ENCODE measurements at places on chromosomes 4 and X.

DNA sequence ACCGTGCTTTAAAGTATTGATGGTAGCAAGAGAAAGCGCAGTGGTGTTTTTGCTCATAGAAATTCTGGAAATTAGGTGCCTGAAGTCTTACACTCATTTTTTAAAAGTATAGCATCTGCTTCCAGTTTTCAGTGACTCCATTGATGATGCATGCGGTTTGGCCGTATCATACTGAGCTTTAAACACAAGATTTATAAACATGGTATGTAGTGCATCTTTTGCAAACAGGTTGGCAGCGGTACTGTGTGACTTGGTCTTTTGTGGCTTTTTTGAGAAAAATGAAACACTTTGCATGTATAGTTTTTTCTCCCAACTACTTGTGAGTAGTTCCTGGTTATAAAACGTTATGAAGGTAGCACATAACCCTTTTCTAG lies 2.0 kb downstream of the DDX3X start:
- DNase-seq: no peak

GRCh38 chrX:109812236-109812635 lies 79.2 kb upstream of the ACSL4 start:
- DNase-seq: no peak

DNA sequence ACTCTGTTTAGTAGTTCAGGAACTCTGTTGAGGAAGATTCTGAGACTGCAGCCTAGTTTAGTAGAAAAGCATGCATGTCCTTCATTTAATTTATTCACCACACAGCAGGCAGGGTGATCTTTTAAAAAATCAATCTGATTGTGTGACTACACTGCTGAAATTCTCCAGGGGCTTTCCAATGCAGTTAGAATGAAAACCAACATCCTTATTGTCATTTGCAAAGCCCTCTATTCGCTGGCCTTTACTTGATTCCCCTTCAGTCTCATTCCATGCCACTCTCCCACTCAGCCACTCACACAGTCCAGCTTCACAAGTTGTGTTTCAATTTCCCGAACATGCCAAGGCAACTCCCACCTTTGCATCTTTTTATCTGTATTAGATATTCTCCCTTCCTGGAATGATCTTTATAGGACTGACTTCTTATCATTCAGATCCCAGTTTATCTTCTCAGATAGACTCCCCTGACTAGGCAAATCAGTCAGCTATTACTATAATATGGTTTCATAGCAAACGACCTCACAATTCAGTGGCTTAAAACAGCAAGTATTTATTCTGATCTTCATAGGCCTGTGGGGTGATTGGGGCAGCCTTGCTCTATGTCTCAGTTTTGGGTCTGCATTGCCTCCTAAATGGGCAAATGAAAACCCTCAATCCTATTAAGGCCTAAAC lies 21.3 kb upstream of the FTHL17 start:
- no peak for DNase-seq

GRCh38 chrX:145623453-145623852 lies 194.2 kb upstream of the SLITRK2 start:
- DNase-seq: no peak

DNA sequence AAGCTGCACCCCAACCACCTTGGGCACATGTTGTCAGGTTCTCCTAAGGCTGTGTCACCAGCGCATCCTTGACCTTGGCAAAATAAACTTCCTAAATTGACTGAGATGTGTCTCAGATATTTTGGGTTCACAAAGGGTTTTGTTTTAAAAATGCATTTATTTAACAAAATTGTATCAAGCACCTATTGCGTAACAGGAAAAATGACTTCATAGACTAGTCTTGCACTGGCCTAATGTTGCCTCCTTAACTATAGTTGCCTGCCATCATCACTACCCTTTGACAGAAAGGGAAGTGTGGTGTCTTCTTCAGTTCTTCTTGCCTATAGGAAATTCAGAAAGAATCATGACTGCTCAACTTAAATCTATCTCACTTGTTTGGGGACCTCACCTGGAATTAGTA lies 374.2 kb downstream of the SH2D1A start:
- DNase-seq: no peak

- no peak for DNase-seq
Measured at GRCh38 chrX:9355739-9356138, 109.1 kb upstream of the TBL1X start.

GRCh38 chrX:10433296-10433965 lies 187.0 kb downstream of the MID1 start:
- no peak for DNase-seq

DNA sequence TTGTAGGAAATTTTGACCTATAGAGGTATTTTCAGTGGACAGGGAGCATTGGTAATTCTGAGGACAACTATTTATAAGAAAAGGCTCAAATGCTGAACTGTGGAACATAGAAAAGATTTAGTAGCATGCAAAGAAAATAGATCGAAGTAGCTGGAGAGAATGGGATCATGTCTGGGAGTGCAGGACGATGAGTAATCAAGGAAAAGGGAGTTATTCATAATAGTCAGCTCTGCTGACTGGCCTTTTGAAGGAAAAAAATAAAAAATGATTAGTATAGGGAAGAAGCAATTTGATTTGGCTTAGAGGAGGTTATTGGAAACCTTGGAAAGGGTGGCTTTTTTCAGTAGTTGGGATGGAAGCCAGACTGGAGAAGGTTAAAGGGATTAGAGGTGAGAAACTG lies 22.9 kb upstream of the ANK2 start:
- no peak for DNase-seq

GRCh38 chrX:131187206-131187605 lies 101.9 kb downstream of the IGSF1 start:
- no peak for DNase-seq

DNA sequence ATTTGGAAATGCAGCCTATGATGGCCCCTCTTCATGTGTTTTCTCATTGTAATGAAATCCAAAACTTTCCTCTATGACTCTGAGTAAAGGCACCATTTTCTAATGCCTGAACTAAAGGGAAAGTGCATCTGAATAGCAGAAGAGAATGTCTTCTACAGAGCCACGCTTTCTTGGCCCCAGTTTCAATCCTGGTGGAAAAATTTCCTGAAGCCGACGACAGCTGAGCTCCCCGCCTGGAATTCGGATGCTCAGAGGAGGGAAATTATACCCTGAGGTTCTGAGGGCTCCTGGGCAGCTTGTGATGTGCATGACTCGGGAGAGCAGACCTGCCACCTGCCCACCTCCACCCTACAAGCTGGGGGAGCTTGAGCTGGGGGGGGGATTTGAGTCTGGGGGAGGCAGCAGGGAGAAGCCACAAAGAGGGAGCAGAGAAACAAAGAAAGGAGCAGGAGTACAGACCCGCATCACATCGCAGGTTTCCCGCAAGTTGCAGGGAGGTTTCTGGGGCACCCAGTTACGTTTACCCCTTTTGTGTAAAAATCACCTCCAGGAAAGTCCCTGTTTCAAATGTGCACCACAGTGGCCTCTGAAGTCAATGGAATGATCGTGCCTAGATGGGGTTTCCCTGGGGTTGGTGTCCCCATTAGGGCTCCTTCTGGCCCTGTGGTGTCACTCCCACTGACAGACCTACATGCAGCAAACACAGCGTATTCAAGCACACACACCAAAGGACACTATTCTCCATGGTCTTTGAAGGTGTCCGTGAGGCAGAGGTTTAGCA lies 145.6 kb upstream of the RBPJ start:
- DNase-seq: no peak

DNA sequence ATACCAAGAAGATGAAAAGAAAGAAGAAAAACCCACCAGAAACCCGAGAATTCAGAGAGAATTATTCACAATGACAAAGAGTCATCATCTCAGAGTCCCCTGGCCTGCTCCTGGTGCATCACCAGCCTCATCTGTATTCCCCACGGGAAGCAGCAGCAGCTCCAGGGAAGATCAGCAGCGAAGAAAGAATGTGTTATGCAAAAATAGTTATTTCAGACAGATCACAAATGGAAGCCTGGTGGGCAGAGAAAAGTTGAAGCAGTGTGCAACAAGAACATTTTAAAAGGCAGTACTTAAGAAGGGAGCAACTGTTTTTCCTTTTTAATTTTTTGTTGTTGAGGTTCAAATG lies 189.2 kb downstream of the PPP3CA start:
- no peak for DNase-seq

DNA sequence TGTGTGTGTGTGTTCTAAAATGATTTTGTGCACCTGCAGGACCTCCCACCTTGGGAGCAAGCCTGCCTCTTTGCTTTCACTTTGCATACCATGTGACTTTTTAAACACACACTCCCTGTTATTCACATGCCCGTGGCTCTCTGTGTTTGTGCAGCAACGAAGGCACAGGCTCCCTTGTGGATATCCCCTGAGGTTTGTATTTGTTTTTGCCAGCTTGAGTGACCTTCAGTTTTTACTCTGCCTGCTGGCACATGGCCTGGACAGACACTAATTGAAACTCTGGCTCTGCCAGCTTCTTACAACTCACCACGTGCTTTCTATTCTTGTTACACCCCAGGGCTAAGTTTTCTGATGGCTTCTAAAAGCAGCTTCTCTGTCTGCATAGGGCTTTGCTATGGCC lies 885.8 kb downstream of the SH3BGRL start:
- DNase-seq: no peak

GRCh38 chrX:49039598-49040375 lies 3.4 kb downstream of the TFE3 start:
- DNase-seq: no peak

DNA sequence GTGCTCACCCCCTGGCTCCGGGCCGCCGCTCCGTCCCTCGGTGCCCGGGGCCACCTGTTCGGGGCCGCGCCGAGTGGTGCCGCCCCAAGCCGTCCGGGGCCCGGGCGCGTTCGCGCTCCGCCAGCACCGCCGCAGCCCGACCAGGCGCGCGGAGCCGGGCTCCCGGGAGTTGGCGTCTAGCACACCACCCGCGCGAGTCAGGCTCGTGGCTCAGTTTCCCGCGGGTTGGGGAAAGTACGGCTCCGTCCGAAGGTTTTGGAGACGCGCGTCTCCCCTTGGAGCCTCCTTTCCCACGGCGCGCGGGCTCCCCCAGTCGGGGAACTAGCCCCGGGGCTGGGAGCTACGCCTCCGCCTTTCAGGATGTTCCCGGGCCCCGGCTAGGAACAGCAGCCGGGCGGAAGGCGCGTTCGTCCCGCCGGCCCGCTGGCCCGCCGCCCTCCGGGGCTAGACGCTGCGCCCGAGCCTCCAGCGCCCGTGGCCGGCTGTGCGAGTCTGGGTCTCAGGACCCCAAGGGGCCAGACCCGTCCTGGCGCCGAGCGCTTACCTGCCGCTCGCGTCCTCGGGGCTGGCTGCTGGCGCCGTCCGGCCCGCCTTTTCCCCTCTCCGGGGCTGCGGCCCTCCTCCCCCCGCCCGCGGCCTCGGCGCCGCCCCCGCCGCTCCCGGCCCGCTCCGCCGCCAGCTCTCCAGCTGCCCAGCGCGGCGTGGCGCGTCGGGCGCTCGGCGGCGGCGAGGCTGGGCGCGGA lies at the start of gene ADGRG2:
Gene ADGRG2 (minus strand): TSS at position 571 of the 743 bp plus-strand sequence. CDS start 53,634 bp downstream, outside the sequence.
- DNase-seq: no peak

GRCh38 chr4:3127112-3127511 lies 52.6 kb downstream of the HTT start:
- no peak for DNase-seq

DNA sequence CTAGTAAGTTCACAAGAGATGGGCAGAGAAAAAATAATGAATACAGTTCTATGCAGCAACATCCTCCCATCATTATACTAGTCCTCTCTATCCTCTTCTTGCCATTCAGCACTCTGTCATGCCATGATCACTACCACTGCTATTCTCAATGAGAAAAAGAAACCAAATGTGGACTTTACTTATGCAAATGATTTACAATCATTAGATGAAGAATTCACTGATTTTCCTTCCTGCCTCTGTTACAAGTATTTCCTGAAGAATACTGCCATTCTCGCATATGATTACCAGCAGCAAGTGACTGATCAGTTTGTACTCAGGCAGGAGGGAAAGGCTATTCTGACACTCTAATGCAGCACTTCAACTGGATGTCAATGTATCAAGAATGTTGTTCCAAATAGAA lies 50.3 kb downstream of the WDFY3 start:
- no peak for DNase-seq

- no peak for DNase-seq
Measured at GRCh38 chr4:148998719-148999118, 556.5 kb upstream of the NR3C2 start.

GRCh38 chr4:53671757-53672156 lies 80.5 kb upstream of the LNX1 start:
- no peak for DNase-seq

- no peak for DNase-seq
Measured at GRCh38 chr4:138185859-138186645, 56.1 kb downstream of the SLC7A11 start.

- DNase-seq: no peak
Measured at GRCh38 chr4:120026853-120027252, 39.8 kb downstream of the MAD2L1 start.

- DNase-seq: no peak
Measured at GRCh38 chrX:63686878-63687714, 97.9 kb downstream of the ARHGEF9 start.

- peak; percentile 34 for DNase-seq
Measured at GRCh38 chr4:70601422-70602039, 9.5 kb downstream of the AMBN start.

- DNase-seq: no peak
Measured at GRCh38 chr4:81494031-81494431, 22.3 kb upstream of the RASGEF1B start.

Data from stimulated activated CD8-positive, alpha-beta memory T cell treated with anti-CD3 and anti-CD28 coated beads, Interleukin-7, amount 100 ng/mL, for 48 hours (primary cell).